Bronchial smooth muscle cell (primary cell): ENCODE measurements at places on chromosomes 2 and 18. TPM values are rescaled to one million over a fixed set of nuclear protein-coding genes. Genes with fewer than 3 reads are reported as not detected.

The SLC20A1 gene
- total RNA-seq, result 22.1 and 53.0 TPM in 2 replicates

The GPAT2 gene
- total RNA-seq, result 0.79 and 1.0 TPM in 2 replicates

The LDLRAD4 gene
- total RNA-seq, result 0.16 TPM in 1 of 2 replicates, not detected in the other

The SH2D6 gene
- total RNA-seq, result 0.17 and 0.63 TPM in 2 replicates

The RANBP2 gene
- total RNA-seq, result 37.6 and 53.4 TPM in 2 replicates

The ZSWIM2 gene
- not detected in 2 replicates for total RNA-seq

The ANKRD29 gene
- 5.9 and 9.8 TPM in 2 replicates for total RNA-seq

The CMPK2 gene
- 0.17 and 0.47 TPM in 2 replicates for total RNA-seq

The RAB6C gene
- not detected in 2 replicates for total RNA-seq

The KCNS3 gene
- total RNA-seq, result under 0.01 and 0.52 TPM in 2 replicates

The EPB41L3 gene
- total RNA-seq, result 91.1 and 127 TPM in 2 replicates

The TSGA10 gene
- total RNA-seq, result 3.3 and 3.5 TPM in 2 replicates

The LRRC30 gene
- total RNA-seq, result not detected in 2 replicates

The RNU2-63P gene
- total RNA-seq, result 17.5 and 251 TPM in 2 replicates

The SPATA3 gene
- total RNA-seq, result not detected in 2 replicates

The IL1A gene
- 0.09 and 0.32 TPM in 2 replicates for total RNA-seq

The ALLC gene
- total RNA-seq, result not detected in 2 replicates
